Activated CD4-positive, alpha-beta T cell treated with anti-CD3 and anti-CD28 coated beads for 48 hours (primary cell): ENCODE measurements at places on chromosomes 16 and 17.

DNA sequence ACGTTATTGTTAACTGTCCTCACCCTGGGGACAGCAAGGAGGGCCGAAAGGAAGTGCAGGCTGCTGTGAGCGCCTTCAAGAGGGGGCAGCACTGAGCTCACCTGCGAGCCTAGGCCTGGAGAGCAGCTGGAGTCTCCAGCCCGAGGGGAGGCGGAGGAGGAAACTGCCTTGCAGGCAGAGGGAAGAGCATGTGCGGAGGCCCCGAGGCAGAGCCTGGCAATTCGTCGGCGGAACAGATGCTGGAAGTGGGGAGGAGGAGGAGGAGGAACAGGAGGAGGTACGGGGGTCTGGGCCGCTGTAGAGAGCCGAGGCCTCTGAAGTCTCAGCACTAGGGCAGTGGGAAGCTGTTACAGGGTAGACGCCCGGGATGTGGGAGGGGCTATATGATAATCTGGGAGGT lies 49.6 kb upstream of the PLCG2 start:
- DNase-seq, result peak; percentile 34

- no peak for DNase-seq
Observed at GRCh38 chr17:20979792-20980083, 63.1 kb downstream of the USP22 start.

DNA sequence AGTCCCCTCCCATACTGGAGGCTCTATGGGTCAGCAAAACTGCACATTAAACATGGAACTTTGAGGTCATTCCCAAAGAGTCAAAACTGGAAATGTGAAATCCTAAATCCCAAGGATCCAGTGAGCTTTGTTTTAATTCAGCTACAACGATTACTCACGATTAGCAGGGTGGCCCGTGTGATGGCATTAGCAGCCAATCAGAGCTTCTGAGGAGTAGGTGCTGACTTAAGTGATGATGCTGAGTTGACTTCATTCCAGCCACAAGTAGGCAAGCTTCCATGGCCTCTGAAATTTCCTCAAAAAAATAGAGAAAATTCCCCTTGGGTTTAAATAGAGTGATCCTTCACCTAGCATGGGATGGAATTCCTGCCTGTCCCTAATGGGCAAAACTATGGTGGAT lies 28.1 kb upstream of the BEAN1 start:
- DNase-seq, result no peak

DNA sequence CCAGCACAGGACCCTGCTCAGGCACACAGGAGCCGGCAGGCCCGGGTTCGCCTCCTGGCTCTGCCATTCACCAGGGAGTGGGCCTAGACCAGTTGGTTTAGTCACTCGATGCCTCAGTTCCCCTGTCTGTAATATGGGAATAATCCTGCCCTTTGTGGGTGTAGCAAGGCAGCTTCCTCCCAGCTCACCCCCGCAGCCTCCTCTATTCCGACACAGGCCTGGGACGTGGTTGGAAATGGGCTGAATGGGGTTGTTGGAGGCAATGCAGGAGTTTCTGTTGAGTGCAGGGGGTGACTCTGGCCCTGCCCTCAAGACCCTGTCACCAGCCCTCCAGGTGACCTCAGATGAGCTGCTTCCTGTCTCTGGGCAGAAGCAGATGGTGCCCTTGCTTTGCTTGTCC lies 19.8 kb downstream of the SLC5A10 start:
- no peak for DNase-seq

DNA sequence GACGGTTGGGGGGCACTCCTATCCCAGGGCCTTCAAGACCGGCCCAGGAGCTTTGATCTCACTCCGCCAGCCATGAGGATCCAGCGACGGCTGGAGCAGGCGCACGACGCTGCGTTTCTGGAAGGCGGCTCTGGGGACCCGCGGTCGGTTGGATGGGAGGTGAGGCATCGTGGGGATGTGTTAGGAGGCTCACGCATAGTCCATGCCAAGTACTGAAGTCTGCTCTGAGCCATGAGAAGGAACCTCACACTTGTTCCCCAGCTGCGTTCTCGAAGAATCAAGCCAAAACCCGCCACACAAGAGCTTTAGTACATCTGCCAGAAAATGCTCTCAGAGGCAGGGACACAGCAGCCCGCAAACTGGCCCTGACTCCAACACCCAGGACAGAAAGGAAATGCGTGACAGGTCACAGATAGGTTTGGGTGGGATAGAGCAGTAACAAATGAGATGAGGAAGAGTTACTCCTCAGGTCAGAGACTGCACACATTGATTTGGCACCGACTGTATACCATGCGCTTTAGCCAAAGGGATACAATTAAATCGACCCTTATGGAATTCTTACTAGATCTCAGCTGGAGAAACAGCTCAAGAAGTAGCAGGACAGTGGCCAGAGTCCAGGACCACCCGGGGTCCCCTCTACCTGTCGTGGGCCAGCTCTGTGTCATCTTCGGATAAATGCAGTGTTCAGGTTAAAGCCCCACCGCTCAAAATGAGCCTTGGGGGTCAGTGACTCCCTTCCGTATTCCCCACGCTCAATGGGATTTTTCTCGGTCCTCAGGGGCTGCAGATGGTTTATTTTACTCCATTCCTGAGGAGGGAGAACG lies 6.7 kb upstream of the GSG1L start:
- no peak for DNase-seq

DNA sequence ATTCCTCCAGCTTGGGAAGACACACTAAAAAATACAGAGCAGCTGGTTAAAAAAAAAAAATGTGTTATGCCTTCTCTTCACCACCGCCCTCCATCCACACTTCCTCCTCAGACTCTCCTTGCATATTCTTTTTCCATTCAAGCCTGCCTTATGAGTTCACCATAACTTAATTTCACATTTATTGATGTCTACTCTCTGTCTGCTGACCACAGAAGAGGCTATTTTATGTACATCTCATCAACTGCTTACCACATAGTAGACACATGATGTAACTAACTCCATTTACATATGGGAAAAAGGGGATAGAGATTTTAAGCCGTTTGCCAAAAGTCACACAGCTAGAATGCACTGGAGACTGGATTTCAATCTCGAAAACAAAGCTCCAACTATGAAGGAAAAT lies 409.8 kb downstream of the CDH11 start:
- no peak for DNase-seq

GRCh38 chr17:21475571-21475970 lies 99.4 kb downstream of the KCNJ12 start:
- no peak for DNase-seq

DNA sequence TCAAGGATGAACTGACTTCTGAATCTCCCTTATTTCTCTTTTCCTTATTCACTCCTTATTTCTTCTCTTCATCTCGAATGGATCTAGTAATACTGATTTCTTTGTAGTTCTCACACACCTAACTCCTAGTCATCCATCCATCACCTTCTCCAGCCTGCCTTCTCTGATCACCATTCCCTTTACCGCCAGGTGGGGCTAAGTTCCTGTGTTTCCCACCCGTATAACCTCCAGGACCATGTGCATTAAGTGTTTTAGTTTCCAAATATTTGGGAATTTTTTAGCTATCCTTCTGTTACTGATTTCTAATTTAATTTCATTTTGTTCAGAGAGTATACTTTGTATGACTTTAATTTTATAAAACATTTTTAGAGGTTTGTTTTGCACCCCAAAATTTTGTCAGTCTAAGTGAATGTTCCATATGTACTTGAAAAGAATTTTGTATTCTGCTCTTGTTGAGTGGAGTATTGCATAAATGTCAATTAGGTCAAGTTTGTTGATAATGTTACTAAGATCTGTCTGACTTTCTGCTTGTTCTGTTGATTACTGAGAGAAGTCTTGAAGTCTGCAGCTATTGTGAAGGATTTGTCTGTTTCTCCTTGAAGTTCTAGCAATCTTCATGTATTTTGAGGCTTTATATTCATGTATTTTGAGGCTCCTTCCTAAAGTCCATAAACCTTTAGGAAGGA lies 8.8 kb downstream of the BPTF start:
- DNase-seq, result no peak
